ENCODE measurements at places on chromosomes 3 and 15. TPM values are rescaled to one million over a fixed set of nuclear protein-coding genes. Genes with fewer than 3 reads are reported as not detected.

GRCh38 chr3:133572158-133573053 lies 1.1 kb upstream of the CDV3 start:
- no peak for DNase-seq

DNA sequence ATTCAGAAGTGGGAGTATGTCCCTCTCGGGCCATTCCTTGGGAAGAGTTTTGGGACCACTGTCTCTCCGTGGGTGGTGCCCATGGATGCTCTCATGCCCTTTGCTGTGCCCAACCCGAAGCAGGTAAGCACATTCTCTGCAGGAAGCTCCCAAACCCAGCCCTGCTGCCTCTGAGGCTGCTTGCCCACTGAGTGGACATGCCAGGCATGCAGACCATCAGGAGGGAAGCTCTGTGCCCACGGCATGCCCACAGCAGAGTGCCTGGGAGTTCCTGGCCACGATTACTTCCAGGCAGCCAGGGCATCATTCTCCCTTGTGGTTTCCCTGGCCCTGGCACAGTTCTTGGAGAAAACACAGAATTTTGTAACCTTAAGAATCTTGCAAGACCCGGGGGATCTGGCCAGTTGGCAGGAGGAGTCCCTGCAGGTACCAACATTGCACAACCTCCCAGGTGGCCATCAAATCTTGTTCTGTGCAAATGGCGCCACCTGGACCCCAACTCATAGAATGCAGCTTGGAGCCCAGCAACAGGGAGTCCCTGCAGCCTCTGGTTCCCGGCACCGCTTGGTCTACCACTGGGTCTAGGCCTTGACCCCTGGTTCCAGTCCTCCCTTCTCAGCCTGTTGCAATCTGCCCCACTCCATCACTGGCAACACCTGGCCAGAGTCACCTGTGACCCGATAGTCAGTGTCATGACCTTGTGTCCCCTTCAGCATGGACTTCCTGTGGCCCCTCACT lies 20.4 kb downstream of the FAH start:
- no peak for DNase-seq

GRCh38 chr3:120475722-120476377 lies 25.1 kb upstream of the FSTL1 start:
- DNase-seq: no peak

DNA sequence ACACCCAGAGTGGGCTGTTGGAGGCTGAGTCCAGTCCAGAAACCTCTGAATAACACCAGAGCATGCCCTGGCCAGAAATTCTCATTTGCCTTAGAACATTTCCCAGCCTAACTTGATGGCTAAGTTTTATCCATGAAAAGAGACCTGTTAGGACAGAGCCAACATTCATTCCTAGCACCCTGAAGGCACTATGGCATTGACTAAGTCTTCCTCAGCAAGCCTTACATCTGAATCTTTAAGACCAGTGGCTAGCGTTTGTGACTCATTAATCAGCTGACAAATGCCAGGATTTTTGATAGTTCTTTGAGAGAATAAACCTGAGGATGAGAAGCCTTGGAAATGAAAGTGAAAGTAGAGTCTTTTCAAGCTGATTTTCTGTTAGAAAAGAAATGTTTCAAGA lies 1087.1 kb upstream of the ALCAM start:
- DNase-seq: no peak

- DNase-seq: no peak
These were observed 15.0 kb upstream of the TM6SF1 start for GRCh38 chr15:83092309-83092976.

DNA sequence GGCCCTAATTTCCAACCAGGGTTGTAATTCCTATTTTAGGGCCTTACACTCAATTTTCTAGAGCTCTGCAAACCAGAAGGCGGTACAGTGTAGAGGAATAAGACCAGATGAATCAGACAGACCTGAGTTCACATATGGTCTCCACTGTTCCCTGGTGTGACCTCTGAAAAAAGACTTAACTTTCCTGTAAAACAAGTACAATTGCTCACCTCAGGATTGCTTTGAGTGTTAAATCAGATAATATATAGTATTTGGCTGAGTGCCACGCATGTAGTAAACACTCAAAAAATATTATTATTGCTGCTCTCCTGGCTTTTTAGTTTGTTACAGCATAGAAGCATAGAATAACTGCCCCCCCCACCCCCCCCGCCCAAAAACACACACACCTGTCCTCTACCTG lies 51.0 kb upstream of the STT3B start:
- DNase-seq: peak; percentile 8

DNA sequence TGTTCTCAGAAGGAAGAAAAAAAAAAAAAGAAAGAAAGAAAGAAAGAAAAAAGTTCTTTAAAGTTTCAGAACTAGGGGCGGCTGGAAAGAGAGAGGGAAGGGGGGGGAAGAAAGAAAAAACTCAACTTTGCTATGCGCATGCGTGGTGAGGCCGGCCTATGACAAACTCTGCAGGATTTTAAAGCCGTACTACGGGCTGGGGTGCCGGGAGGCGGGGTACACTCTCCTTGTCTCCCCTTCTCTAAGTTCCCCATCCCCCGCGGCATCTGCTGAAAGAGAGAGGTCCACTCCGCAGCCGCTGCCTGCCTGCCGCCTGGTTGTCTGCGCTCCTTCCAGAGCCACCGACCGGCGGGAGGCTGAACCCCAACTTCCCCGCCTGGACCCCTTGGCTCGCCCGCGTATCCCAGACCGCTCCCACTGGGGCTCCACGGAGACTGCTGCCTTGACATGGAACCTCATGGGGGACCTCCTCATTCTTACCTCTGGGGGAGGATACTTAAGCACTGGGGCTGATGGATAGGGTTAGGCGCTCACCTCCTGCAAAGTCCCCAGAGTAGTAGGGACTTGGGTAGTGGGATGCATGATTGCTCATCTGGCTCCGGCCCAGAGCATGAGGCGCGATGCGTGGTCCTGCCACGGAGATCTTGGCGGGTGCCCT lies 1.4 kb upstream of the WNT5A start:
- DNase-seq: no peak

DNA sequence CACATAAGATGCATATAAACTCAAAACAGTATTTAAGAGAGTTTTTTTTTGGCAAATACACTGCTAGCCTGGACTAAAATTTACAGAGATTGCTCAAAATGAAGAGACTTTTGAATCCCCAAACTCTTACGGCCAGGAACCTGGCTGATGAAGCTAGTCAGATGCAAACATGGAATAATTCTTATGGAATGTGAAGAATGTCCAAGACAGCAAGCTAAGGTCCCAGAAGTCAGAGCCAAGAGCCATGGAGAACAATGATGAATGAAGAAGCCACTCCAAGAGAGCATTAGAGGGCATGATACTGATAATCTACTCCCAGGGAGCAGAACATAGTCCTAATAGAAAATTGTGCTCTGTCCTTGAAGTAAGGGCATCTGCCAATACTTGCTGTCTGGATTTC lies 705.5 kb downstream of the DIPK2A start:
- no peak for DNase-seq

GRCh38 chr3:116586285-116586944 lies 123.2 kb upstream of the TUSC7 start:
- DNase-seq: no peak

DNA sequence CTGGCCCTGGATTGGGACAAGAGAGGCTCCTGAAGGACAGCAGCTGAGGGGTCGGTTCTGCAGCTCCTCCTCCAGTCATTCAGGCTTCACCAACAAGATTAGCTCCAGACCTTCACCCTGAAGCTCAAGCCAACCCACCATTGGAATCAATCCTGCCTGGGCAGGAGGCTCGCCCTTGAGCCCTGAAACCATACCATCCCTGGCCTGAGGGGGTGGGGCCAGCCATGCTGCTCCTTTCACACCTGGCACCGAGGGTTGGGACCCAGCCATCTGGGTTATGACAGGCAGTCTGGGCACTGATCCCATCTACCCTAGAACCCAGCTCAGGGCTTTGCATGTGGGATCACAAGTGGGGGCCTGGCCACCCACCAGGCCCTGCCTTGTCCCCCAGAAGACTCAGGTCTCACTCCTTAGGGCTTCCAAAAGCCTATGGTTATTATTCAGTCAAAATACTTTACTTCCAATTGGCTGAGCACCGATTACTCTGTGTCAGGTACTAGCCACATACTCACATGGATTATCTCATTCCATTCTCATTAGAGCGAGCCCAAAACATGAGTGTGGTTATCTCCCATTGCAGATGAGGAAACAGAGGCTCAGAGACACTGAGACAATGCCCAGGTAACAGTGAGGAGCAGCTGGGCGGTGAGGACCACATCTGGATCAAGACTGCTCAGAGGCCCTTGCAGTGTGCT lies 3.1 kb downstream of the ABHD14B start:
- no peak for DNase-seq

GRCh38 chr15:57866149-57866736 lies 159.7 kb downstream of the POLR2M start:
- DNase-seq: peak; percentile 50

DNA sequence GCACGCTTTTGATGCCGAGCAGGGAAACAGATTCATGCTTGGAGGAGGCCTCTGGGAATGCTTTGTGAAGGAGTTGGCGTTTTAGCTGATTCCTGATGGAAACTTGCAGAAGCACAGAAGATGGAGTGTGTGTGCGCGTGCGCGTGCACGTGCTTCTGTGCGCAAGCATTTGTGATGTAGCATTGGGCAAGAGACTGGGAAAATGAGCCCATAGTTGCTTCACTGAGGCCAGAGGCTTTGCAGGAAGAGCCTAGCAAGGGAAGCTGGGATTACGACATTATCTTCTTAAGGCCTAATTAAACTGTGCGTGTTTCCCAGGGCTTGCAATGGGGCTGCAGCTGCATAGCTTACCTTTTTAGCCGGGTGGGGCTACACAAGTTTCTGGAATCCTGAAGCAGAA lies 18.1 kb upstream of the AGBL1 start:
- peak; percentile 70 for DNase-seq

DNA sequence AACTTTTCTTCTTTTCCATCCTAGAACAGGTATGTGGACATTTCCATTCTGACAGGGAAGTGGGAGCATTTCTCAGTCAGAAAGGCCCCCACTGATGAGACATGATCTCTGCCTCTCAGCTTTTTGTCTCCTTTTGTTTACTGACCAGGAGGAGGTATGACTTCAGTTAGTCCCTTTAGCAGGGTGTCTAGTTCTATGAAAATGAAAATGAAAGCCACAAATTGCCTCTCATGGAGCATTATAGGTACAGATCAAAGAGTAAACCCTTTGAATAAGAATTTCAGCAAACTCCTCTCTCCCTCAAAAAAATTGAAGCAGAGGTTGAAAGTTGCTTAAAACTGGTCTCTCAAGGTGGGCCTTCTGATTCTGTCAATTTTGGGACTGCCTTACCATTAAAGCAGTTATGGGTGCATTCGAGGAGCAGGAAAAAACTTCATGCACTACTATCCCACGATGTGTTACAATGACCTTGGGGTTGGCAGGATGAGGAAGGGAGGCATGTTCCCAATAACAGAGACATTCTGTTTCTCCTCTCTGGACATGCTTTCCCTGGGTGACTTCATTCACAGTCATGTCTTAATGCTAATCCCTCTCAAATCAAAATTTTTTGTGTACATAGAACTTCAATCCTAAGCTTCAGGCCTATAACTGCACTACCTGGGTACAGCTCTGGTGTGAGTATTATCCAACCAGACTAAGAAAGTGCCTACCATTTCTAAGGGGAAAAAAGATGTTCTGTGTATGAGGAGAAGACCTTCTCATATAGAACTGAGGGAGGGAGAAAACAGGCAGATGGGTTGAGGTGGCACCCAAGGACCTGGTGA lies 50.6 kb upstream of the TBC1D23 start:
- DNase-seq: peak; percentile 88

Gene FAM227B
- 9.4 TPM for total RNA-seq

Gene IL5RA
- total RNA-seq: 0.34 TPM

Gene TUSC7
- not detected for total RNA-seq

Gene MINAR1
- 0.42 TPM for total RNA-seq

Gene MYRIP
- 3.3 TPM for total RNA-seq

Gene MYH15
- total RNA-seq: 0.34 TPM

Gene RASGRP1
- 0.91 TPM for total RNA-seq

Gene TMOD2
- total RNA-seq: 18.9 TPM

Gene EFCC1
- total RNA-seq: 5.8 TPM

All from esophagus muscularis mucosa (tissue), 4 donors.